ENCODE measurements at places on chromosomes 13 and 19.

DNA sequence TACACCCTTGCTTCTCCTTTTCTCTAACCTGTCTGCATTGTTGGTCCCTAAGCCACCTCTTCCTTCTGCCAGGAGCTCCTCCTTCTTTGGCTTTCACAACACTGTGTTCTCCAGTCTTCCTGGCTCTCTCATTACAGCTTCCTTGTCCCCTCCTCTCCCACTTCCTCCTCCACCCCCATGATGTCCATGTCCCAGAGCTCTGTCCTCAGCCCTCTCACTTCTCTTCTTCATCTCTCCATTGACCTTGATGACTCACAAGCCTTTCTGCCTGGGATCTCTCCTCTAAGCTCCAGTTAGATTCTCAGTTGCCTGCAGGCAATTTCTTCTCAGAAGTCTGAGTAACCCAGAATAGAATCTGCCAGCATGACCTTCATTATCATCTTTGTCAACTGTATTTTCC is 100.3 kb upstream of the WASF3 start:
- DNase-seq: no peak

GRCh38 chr13:43785261-43785649 is 1.5 kb downstream of the ENOX1 start:
- DNase-seq: no peak

- DNase-seq: no peak
Observed at GRCh38 chr13:36553491-36553890, 120.3 kb upstream of the SERTM1 start.

- no peak for DNase-seq
Observed at GRCh38 chr19:40465025-40465556, 454 bp downstream of the BLVRB start.

DNA sequence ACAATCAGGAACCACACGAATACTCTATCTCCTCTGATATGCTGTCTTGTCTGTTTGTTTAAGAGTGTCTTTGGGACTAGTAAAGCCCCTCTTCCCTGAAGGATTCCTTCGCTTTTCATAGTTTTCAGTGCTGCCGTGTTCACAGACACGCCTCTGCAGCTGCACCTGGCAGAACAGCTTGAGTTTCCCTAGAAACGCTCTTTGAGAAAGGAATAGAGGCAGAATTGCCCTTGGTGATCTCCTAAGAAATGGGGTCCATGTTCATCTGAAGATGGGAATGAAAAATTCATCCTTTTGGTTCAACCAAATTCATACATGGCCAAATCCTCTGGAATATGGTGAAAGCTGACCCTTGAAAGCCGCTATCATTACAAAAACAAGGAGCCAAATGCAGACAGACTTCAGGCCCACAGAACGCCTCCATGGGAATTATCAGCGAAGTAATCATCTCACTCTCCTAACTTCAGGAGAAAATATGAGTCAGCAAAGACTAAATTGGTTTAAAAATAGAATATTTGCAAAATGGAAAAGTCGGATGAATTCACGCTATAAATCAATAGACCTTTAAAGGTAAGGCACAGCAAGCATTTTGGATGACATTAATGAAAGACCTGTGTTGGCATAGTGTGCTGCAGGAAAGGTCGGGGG is 5.5 kb downstream of the SACS start:
- no peak for DNase-seq

DNA sequence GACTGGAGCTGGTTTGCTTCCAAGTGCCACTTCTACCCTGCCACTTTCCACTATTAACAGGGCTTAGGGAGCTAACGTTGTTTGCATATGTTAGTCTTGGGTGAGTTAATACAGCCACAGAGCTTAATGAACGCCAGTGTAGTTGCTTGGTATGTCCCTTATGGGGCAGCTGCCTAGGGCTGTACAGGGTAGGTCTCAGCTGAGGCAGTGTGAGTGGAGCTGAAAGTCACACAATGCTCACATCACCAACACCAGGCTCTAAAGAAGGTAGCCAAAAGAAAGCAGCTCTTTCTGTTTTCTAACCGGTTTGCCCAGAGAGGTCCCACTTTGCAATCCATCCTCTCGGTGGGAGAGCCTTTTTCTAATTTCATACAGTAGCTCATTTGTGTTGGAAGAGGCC is 186.2 kb downstream of the RGCC start:
- no peak for DNase-seq

GRCh38 chr19:16336571-16336970 is 11.9 kb downstream of the KLF2 start:
- no peak for DNase-seq

DNA sequence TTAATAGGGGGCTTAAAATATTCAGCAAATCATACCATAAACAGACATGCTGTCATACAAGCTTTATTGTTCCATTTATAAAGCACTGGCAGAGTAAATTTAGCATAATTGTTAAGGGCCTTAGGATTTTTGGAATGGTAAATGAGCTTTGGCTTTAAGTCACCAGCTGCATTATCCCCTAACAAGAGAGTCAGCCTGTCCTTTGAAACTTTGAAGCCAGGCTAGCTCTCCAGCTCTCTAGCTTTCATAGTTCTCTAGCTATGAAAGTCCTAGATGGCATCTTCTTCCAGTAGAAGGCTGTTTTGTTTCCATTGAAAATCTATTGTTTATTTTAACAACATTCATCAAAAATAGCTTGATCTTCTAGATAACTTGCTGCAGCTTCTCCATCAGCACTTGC is 420.8 kb upstream of the GPC6 start:
- DNase-seq: no peak
